ENCODE measurements at places on chromosomes 5 and 9. TPM values are rescaled to one million over a fixed set of nuclear protein-coding genes. Genes with fewer than 3 reads are reported as not detected.
A peak's percentile ranks its signal among the peaks of the same experiment; 100 is the strongest.

- no peak for DNase-seq
These were observed 7.0 kb upstream of the MRNIP start for GRCh38 chr5:179865491-179866240.

GRCh38 chr9:114313186-114313585 lies 9.7 kb upstream of the ORM1 start:
- no peak for DNase-seq

DNA sequence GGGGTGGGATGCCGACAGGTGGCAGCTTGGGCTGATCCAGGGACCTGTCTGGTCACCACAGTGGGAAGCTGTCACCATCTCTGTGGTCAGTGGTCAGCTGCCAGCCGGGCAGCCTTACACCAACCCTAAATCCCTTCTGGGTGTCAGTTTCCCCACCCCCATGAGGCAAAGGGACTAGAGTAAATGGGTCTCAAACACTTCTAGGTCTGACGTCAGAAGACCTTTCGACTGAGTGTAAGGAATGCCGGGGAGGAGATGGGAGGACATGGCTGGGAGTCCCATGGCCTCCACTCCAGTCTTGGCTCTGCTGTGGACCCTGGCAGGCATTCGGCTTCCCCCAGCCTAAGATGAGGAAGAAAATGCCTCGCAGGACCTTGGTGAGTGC lies 40.3 kb upstream of the SLC25A51 start:
- no peak for DNase-seq

DNA sequence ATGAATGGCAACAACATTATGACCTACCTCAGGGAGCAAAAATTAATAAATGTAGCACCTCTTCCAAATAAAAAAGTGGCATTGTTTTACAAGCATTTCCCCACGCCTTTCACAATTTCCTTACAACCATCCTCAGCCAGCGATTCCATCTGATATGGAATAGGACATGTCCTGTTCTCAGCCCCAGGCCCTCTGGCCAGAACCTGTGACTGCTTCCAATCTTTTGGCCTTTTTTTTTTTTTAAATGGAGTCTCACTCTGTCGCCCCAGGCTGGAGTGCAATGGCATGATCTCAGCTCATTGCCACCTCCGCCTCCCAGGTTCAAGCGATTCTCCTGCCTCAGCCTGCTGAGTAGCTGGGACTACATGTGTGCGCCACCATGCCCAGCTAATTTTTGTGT lies 16.8 kb upstream of the WNK2 start:
- no peak for DNase-seq

DNA sequence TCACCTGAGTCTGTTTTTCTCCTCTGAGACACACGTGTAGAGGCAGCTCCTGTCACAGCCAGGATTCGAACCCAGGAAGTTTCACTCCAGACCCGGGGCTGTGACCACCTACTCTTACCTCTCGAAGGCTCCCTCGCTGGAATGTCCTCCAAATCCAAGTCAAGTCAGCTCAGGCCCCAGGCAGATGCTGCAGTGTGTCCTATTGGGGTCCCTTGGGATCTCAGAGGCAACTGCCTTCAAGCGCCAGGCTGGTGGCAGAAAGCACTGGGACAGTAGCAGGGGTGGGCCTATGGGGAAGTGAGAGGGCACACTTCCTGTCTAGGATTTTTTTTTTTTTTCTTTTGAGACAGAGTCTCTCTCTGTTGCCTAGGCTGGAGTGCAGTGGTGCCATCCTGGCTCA lies 762 bp upstream of the ST6GALNAC4 start:
- DNase-seq = no peak

The B4GALT7 gene
- 24.7 TPM for total RNA-seq

DNA sequence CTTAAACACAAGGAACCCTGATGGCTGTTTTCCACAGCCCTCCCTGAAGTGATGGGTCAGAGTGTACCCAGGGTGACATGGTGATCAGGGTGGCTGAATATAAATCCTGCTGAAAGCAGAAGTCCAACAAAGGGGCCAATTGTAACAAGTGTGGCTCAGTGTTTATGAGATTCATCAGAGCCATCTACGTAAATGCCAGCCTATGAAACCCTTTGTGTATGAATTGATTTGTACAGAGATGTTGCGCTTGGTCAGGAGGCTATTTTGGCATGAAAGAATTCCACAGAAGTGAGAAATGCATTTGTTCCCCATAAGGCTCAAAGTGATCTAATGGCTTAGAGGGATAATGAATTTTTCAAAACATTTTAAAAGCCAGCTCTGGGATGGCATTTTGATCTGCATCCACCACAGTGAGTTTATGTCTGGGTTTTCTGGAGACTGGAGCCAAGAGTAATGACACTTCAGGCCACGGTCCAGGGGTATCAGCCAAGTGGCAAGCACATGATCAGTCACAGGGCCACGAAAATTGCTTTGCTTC lies 12.4 kb downstream of the PRUNE2 start:
- DNase-seq = no peak

GRCh38 chr9:5425006-5425628 lies 12.6 kb downstream of the PLGRKT start:
- DNase-seq = no peak

- DNase-seq = no peak
These were observed 134.8 kb upstream of the ADAMTS16 start for GRCh38 chr5:5005353-5005752.

GRCh38 chr5:113381791-113382190 lies 53.0 kb downstream of the TSSK1B start:
- no peak for DNase-seq

DNA sequence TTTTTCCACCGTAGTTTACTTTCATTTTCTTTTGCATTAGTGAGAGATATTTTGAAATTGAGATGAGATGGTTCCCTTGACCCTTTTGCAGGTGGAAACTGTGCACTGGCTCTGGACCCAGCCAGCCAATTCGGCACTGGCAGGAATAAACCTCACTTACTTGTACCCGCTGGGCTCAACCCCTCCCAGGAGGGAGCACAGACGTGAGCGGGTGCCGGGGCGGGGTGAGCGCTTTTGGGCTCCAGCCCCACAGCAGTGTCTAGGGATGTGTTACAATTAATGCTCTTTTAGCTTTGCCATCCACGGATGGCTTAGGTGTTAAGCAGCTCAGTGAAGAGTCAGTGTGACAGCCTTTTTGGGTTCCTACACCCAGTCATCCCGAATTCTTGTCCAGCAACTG lies 766.1 kb upstream of the CHD1 start:
- no peak for DNase-seq

- no peak for DNase-seq
These were observed 46.7 kb downstream of the INSYN2B start for GRCh38 chr5:169933616-169934015.

GRCh38 chr9:105447386-105447813 lies 434 bp upstream of the FSD1L start:
- DNase-seq = no peak

The HAPLN1 gene
- not detected for total RNA-seq

The CCIN gene
- 0.50 TPM for total RNA-seq

DNA sequence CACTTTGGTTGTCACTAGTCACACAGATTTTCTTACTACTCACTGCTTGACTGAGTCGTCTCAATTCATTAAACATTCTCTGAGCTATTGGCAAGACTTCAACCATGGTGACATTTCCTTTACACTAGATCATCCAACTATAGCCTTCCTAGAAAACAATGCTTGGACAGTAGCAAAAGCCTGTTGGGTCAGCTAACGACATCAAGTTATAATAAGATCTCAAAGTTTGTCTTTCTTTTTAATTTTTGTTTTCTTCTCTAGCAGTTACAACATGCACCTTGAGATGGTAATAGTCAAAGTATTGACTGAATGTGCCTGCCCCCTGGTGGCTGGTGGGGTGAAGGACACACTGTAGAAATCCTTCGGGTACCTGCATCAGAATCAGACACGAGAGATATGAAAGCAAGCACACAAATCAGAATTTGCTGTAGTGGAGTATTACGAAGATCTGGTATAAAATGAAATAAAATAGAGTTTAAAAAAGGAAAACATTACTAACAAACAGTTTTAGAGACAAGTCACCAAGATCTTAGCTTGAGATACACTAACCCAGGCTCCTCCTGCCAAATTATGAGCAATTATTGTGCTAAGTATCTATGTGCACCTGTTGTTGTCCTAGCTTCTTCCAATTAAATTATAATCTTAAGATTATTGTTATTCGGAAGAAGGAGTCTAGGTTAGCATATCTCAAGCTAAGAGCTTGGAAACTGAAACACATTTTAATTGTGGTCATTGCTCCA lies 81.2 kb downstream of the ARL15 start:
- DNase-seq = peak; percentile 45

The RALGDS gene
- total RNA-seq = 150 TPM

Measured in T-helper 17 cell (primary cell).